ENCODE measurements at places on chromosomes 11 and 22.

GRCh38 chr11:43576320-43576802, 104.2 kb upstream of the HSD17B12 start:
- DNase-seq = no peak

DNA sequence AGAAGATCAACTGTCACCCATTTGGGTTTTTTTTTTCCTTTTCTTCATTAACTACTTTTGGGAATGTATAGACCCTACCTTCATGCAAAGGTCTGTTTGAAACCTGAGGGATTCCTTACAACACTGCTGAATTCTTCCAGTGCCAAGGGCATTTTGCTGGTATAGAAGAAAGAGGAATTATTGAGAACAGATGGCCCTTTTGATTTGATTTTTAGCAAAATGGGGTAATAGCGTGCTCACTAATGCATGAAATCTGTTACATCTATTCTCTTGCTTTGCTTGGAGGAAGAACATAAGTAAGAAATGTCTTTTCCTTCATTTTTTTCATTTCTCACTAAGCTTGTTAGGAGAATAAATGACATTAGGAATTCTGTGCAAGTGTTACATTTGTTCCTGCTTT, 501.9 kb downstream of the TMEM135 start:
- no peak for DNase-seq

DNA sequence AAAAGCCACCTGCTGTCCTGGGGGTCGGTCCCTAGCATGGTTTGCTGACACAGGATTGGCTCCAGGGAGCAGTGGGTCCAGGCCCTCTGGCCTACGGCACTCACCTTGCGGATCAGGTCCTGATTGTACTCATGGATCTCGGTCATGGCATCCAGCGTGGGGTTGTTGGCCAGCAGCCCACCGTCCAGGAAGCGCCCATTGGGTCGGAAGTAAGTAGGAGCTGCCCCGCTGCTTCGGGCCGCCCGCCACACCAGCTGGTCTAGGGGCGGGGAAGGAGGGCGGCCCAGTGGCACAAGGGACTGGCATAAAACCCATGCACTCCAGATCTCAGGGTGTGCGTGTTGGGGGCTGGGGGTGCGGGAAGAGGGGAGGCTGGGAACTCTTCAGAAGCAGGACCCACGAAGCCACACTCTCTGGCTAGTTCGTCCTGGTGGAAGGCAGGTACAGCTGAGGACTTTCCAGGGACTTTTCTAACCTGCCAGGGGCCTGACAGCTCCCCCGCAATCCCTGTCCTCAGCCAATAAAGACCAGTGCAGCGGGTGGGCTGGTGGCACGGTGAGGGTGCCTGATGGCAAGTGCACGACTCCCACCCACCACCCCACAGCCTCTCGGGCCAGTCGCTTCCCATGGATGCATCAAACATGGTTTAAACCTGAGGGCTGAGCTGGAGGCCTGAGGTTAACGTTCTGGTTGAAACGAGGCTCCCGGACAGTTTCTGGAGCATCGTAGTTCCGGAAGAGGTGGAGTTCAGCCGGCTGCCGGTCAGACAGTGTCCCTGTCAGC, 5.1 kb upstream of the BAIAP2L2 start:
- DNase-seq = no peak

DNA sequence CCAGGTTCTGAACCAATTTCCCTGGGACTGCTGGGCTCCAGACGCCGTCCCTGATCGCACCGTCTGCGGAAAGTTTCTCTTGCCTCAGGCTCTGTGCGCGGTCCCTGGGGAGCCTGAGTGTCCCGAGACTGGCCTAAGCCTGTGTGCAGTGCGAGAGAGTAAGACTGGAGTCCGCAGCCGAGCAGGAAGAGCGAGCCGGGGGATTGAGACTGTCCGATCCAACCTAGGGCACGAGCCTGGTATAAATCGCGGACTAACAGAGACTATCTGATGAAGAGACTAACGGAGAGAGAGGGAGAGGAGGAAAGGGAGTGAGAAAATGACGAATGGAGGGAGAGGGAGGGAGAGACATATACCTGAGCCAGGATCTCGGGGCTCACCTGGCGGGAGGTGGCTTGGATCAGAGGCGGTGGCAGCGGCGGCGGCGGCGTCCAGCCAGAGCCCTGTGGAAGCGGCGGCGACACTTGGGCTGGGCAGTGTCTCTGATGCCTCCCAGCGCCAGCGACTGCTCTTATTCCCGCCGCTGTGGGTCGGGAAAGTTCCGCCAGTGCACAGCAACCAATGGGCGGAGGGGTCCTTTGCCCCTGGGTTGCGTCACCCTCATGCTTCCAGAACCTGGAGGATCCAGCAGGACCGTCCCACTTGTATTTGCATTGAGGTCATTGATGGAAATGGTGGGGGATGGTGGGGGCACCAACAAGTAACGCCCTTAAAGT, at the start of gene CALCA:
TSS of gene CALCA (minus strand) at position 487 of the 716 bp plus-strand sequence. CDS start 1,159 bp downstream, outside the sequence.
- no peak for DNase-seq

- DNase-seq = no peak
Measured at GRCh38 chr11:64801158-64801464, 1.9 kb downstream of the MAP4K2 start.
